Foreskin fibroblast (primary cell): ENCODE measurements at places on chromosomes 5 and 9.
A peak's percentile ranks its signal among the peaks of the same experiment; 100 is the strongest.

- DNase-seq, result no peak
These were observed 139.1 kb downstream of the ELAVL2 start for GRCh38 chr9:23686896-23687295.

DNA sequence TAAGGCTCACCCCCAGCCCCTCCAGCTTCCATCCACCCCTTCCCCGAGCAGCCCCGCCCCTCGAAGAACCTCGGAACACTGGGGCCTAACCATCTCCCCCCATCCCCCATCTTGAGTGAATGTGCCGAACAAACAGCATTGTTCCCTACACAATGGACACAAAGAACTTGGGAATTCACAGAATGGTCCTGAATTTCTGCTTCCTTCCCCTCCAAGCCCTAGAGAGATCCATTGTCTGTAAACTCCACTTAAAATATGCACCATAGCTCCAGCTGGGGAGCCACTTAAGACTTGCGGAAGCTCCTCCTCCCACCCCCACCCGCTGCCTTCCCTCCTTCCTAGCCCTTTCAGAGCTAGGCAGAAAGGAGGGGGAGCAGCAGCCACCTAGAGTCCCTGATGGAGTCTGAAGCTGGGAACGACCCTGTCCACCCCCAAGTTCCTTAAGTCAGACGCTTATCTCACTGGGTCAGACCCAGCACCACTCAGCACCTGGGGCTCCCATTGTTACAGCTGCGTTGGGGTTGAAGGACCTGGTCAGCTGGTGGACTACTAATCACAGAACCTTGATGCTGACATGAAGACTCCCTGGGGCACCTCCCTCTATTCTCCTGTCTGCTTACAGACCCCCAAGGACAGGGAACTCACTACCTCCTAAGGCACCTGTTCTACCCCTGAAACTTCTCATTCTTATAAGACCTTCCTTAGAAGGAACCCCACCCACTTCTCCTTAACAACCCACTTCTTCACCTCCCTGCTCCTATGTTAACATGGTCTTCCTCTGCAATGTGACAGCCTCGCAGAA is 61.4 kb downstream of the PCDH1 start:
- DNase-seq, result no peak

DNA sequence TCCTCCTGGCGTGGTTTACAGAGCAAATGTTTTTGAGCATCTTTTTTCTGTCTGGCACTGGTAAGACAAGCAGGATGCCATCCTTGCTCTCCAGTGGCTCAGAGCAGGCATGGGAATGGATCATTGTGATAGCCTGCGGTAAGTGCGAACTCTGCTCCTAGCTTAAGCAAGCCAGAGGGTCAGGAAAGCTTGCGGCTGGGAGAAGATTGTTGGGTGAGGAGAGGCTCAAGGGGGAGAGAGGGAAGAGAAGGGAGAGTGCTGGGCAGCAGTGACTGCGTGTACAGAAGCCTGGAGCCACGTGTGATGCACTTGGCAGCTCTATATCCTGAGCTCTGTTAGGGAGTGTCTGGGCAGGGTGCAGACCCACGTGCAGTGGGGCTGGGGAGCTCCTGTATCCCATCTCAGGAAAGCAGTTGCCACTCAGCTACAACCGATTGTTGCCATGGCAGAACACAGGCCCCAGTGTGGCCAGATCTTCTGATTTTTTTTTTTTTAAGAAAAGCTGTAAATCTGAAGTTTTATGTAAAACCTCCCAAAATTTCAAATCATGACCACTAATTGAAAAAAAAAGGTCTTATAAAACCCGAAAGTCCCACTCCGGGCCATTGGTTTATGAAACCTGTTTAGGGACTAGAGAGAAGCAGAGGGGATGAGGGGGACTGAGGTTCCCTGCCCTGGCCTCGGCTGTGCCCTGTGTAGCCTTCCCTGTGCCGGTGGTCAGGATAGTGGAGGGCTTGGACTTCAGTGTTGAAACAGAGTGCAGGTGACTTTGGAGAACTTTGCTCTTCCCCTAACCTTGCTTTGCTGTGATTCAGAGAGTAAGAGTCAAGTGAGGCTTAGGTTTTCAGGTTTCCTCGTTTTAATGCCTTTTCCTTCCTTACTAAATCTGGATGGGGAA is 67.3 kb downstream of the ZNF618 start:
- no peak for DNase-seq

DNA sequence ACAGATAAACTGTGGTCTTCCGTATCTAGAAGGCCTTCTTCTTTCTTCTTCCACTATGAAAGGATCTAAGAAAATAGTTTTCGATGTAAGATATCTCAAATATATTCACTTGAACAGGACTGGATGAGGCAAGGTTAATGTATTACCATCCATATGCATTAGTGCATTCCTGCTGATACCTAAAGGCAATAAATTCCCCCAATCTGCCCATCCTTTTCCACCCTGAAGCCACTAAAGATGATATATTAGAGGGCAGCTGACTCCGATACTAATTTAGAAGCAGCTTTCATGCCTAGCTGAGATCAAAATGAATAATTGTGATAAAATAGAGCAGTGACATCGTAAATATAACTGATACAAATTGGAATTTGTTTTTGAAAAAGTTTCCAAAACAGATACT is 63.3 kb downstream of the DEPDC1B start:
- DNase-seq, result no peak

- DNase-seq, result peak; percentile 12
These were observed 173.8 kb downstream of the MAST4 start for GRCh38 chr5:66769839-66770617.

- no peak for DNase-seq
These were observed 290.2 kb upstream of the KLF4 start for GRCh38 chr9:107779731-107780130.

GRCh38 chr5:56288873-56289601 is 55.9 kb upstream of the ANKRD55 start:
- DNase-seq, result no peak

- DNase-seq, result no peak
These were observed 1.0 kb upstream of the DAB2IP start for GRCh38 chr9:121650217-121651007.

DNA sequence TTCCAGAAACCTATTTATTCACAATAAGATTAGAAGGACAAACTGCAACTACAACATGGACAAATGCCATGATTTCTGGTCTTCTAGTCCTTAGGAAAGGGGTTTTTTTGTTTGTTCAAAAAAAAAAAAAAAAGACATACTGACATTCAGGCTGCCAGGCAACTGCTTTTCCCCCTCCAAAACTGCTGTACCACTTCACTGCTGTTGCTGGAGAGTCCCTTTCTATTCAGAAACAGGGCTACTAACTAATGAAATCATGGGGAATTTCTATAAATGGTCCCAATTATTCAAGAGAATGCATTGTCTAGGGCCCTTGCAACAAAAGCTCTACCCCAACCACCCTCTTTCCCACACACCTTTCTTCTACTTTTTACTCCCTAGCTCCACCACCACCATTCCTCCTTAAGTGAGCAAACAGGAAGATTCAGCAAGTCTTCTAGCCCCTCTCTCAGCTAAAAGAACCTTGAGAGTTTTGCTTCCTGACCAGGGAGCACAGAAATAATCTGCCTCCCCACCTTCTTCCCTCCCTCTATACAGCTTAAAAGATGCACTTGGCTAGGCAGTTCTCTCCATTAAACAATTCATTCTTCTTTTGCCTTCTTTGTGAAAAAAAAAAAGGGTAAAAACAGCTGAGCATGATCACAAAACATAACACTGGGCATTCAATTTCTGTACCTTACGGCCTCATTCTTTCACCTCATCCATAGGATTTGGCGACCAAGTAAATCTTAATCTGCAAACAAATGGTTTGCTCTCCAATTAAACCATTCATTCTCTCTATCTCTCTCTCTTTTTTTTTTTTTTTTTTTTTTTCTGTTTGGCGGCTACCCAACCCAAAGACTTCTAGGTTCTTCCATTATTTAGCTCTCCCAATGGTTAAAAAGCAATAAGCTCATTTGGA is 13.8 kb downstream of the ZNF608 start:
- no peak for DNase-seq

DNA sequence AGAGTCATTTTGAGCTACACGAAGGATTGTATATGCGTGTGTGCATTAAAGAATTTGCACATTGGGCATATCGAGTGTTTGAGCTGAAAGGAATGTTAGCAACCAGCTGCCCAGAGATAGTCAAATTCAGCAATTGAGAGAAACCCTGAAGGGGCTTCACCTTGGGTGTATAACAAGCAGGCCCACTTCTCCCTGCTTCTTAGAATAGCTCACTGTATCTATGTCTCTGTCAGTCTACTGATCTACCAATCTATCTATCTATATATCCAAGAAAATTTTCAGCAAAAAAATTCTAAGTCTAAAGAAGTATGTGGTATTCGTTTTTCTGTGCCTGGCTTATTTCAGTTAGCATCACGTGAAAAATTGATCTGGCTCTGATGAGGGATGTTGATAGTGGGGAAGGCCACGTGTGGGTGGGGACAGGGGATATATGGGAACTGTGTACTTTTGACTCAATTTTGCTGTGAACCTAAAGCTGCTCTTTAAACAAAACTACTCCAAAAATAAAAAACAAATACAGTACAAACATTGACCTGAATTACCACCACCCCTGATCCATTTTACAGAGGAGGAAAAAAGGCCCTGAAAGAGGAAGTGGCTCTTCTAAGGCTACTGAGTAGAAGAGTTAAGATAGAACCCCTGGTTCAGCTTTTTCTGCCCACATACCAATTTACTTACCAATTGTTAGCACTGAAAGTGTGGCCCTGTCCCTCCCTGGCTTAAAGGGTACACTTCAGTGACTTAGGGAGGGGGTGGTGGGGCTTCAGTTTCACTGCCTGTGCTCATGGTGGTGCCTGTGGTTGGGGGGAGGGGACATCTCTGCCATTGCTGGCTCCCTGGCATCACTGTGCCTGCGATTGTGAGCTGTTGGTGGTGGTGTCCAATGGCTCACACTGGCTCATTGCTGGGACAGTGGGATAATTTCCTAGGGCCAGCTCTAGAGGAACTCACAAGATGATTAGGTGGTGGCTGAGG is 141.8 kb downstream of the DOCK2 start:
- no peak for DNase-seq

DNA sequence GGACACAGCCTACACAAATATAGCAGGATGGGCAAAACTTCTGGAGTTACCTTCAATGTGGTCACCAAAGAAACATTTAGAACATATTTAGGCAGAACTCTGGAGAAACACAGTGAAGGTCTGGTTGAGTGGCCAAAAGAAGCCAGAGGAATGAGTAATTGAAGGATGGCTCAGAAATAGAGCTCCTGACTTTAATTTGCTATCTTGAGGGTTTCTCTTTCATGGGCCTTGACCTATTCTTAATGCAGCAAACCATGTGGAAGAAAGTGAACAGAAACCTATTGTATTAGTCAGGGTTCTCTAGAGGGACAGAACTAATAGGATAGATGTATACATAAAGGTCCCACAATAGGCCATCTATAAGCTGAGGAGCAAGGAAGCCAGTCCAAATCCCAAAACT is 650.5 kb downstream of the ACTL7B start:
- DNase-seq, result peak; percentile 34

DNA sequence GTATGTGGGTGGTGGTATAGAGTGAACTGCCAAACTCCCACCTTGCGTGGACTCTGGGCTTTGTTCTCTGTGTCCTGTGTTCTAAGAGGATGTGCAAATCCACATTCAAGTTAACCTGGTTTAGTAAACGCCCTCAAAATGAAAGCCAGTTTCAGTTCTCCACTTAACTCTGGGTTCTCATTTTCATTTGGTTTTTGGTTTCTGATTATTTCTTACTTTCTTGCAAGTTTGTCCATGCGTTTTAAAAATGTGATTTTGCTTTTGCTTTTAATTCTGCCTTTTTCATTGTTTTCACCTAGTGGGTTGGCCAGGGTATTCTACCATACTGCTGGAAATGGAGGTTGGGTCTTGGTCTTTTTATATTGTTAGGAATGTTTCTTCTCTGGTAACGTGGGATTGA is 38.2 kb downstream of the GALNT10 start:
- DNase-seq, result no peak

- DNase-seq, result no peak
These were observed 11.3 kb upstream of the ANKH start for GRCh38 chr5:14882658-14883580.

DNA sequence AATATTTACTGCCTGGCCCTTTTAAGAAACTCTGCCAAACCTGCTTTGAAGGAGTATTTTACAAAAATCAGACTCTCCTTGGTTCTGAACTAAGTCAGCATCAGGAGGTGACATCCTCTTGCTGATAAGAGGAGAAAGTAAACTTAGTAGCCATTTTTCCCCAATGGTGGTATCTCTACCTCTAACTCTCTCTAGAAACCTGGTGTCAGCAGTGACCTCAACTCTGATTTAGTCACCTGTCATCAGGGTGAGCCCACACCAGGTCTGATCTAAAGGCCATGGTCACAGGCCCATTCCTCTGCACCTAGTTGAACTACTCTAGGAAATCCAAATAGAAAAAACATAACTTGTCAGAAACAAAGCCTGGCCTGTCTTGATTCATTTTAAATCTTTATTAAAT is 4.2 kb downstream of the CARNMT1 start:
- no peak for DNase-seq

DNA sequence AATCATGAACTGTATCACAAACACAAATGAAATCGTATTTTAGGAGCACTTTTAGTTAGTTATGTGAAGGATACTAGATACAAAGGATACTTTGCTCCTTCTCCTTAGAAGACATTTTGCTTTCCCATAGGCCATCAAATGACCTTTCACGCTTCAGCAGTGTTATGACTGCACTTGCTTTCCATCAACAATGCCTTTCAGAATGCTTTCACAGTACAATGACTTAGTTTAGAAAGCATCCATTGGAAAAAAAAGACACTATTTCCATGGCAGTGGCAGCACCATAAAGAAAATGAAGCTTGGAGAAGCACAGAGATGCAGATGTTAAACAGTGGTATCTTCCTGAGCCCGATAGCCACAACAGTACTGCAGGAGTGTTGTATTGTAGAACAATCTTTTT is 203.9 kb downstream of the PCSK1 start:
- no peak for DNase-seq

GRCh38 chr5:109563739-109564138 is 126.0 kb upstream of the MAN2A1 start:
- no peak for DNase-seq

GRCh38 chr9:65426231-65426630 is 141.2 kb upstream of the FOXD4L5 start:
- DNase-seq, result no peak

DNA sequence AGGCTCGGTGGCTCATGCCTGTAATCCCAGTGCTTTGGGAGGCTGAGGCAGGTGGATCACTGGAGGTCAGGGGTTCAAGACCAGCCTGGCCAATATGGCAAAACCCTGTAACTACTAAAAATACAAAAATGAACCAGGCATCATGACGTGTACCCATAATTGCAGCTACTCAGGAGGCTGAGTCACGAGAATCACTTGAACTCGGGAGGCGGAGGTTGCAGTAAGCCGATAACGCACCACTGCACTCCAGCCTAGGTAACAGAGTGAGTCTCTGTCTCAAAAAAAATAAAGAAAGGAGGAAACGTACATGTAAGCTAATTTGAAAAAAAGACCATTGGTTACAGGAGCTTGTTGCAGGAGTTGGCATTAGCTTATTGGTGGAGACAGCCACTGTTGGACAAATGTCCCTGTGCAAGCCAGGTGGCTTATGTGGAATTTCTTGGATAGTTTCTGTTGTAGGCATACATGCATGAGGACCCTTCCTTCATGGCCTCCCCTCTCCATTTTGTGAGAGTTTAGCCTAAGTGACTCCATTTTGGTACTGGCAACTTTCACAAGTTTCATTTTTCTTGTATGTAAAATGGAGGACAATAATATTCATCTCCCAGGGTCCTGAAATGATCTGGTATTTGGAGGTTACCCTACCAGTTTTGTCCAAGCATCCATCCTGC is 16.8 kb upstream of the RAB14 start:
- no peak for DNase-seq
